HTR-8/SVneo (cell line): ENCODE measurements at places on chromosomes 4 and X.

DNA sequence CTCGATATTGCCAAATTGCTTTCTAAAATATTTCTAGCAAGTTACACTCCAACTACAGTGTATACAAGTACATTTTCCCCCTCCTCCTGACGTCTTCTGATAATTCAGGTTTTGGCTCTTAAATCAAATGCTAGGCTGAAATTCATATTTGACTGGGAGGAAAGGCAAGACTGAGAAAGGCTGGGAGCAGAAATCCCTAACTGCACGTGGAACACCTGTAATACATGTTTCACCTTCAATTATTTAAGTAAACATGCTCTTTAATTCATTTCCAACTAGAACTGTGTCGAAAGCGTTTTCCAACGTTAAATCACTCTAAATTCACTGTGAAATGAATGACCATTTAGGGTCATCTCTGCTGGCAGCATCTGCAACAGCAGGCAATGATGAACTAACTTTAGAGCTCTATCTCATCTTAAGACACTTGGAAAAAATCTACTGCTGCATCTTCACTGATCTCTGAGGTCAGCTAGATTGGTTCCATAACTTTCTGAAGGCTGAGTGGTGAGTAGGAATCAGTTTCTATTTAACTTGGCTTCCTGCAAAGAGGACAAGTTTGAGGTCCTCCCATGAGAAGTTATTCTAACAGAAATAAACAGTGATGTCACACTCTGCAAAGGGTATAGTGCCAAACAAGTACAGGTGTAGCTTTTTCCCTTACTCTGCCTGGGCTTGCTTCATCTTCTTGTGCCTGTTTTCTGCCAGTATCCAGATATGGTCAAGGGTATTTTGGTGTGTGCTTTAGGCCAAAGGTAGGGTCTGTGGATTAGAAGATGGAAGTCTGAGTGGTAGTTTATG, 144.3 kb upstream of the PAK3 start:
- DNase-seq, result no peak

DNA sequence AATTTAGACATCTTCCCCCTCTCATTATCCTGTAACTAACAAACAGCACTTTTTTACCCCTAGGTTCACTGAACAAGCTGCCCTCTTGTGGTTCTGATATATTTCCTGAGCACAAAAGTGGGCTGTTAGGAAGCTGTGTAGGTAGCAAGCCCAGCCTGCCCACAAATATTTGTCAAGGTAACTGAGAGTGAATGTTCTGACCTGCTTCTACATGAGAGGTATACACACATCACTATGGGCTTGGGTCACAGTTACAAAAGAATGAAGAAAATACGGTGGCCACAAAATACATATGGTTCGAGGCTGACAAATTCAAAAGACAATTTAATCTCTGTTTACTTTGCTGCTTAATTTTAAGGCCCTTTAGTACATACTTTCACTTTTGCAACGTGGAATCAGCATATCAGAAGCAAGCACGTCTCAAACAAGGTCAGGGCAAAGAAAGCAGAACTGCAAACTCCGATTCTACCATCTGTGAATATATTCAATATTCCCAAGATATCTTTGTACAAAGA, 78.7 kb downstream of the RBM47 start:
- DNase-seq, result no peak

DNA sequence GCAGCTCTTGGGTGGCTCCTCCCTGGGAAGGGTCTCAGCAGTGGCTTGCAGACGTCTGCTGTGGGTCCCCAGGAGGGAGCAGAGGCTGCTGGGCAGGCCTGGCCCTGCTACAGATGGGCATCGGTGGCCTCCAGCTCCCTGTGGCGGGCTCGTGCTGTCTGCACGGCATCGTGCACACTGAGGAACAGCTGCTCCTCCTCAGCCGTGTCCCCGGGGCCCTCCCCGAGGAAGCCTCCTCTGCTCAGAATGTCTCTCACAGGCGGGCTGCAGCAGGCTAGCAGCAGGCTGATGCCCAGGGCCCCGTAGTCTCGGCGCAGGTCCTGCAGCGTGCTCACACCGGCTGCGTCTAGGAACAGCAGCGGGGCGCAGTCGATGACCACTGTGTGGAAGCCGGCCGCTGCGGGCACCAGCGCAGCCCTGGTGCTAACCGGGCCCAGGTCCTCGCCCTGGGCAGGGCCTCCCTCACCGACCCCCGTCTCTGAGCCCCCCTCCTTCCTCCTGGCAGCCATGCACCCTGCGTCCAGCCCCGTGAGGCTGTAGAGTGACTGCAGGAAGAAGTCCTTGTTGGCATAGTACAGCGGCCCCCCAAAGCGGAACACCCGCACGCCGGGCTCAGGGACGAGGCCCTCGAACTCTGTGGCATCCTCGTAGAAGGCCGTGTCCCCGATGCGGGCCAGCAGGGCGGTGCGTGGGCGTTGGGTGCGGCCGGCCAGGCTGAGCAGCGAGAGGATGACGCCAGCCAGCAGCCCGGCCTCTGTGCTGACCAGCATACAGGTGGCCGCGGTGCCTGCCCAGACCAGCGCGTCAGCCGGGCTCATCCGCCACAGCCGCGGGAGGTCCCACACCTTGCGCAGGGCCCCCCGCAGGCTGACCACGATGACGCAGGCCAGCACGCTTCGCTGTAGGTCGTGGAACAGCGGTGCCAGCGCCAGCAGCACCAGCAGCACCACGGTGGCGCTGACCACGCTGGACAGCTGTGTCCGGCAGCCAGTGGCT, 2.2 kb downstream of the IDUA start:
- DNase-seq, result no peak

- DNase-seq, result no peak
Observed at GRCh38 chrX:151773434-151773833, 38.9 kb downstream of the CNGA2 start.

DNA sequence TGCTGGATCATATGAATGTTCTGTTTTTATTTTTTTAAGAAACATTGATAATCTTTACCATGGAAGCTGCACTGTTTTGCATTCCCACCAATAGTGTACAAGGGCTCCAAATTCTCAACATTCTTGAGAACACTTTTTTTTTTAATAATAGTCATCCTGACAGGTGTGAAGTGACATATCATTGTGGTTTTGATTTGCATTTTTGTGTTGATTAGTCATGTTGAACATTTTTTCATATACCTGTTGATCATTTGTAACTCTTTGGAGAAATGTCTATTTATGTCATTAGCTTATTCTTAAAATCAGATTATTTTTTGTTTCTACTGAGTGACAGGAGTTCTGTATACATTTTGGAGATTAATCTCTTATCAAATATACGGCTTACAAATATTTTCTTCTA, 408.5 kb downstream of the GLUD2 start:
- no peak for DNase-seq
